ENCODE measurements at places on chromosomes 13 and 19.

DNA sequence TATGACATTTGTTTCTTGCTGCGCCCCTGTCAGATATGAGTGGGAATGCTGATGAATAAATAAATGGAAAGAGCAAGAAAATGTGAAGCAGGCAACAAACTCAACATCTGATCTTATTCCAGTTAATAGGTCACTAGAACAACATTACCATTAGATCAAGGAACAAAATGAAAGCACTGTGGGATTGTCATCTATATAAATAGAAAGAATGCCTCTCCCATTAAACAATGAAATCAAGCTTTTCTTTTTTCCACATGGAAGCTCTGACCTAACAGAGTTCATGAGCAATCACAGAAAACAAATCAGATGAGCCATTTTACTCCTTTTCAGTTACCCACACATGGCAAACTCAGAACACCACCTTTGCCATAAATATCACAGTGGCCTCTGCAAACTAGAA is 354.8 kb downstream of the SUCLA2 start:
- no peak for DNase-seq

DNA sequence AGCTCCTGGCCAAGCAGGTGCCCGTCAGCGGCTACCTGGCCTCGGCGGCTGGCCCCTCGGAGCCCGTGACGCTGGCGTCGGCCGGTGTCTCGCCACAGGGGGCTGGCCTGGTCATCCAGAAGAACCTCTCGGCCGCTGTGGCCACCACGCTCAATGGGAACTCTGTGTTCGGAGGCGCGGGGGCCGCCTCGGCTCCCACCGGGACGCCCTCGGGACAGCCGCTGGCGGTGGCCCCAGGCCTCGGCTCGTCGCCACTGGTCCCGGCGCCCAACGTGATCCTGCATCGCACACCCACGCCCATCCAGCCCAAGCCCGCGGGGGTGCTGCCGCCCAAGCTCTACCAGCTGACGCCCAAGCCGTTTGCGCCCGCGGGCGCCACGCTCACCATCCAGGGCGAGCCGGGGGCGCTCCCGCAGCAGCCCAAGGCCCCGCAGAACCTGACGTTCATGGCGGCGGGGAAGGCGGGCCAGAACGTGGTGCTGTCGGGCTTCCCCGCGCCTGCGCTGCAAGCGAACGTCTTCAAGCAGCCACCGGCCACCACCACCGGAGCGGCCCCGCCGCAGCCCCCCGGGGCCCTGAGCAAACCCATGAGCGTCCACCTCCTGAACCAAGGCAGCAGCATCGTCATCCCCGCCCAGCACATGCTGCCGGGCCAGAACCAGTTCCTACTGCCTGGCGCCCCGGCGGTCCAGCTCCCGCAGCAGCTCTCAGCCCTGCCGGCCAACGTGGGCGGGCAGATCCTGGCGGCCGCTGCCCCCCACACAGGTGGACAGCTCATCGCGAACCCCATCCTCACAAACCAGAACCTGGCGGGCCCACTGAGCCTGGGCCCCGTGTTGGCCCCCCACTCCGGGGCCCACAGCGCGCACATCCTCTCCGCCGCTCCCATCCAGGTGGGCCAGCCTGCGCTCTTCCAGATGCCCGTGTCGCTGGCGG is 33.0 kb upstream of the EHD2 start:
- DNase-seq, result no peak

DNA sequence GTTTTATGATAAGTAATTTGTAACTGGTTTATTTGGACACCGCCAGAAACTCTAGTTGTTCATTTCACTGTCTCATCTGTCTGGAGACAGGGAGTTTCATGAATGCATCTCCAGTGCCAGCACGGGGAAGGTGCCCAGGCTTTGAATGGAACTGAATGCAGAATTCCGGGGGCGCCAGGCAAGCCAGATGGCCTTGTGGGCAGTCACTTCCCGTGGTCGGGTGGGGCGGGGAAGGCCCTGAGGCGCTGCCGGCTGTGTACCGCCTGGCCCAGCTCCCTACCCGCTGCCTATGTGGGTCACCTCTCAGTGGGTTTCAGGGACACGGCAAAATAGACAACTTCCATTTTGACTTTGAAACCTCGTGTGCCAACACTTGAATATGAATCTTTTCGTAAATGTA is 28.8 kb upstream of the MCF2L start:
- no peak for DNase-seq

DNA sequence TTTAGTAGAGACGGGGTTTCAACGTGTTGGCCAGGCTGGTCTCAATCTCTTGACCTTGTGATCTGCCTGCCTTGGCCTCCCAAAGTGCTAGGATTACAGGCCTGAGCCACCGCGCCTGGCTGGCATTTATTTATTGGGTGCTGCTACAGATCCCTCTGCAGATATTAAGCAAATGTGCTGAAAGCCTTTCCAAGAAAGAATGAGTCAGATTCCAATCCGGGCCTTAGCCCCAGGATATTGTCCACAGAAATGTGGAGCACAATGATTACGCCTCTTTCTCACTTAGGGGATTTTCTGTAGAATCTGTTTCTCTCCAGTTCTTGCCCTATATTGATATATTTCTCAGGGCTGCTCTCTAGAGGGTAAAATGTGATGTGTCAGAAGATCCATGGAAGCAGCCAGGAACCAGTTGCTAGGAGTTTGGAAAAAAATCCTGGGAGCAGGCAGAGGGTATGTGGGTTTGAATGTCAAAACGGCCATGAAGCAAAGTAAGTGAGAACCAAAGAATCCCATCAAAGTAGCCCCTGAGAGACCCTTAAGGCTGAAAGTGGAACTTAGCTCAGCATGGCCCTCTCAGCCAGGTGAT is 24.8 kb upstream of the IGFL4 start:
- no peak for DNase-seq

DNA sequence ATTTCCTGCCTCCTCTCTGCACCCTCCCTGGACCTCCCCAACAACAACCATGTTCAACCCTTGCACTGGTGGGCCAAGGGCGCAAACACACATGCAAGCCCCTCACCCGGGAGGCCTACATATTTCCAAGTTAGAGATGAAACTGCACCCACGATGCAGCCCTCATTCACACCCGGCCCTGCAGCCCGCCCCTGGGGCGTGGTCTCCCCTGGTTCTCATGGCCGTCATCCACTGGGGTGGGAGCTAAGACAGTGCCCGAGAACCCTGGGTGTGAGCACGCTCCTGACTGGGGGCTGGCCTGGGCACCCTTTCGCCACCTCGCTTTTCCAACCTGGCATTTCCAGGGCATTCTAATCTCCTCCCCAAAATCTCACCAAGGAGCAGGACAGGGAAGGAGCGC is 7.0 kb upstream of the SLC7A10 start:
- no peak for DNase-seq

Measured in activated naive CD4-positive, alpha-beta T cell (primary cell).